CD4-positive, alpha-beta T cell treated with Interleukin-4 for 1 hour (primary cell): ENCODE measurements at places on chromosomes 7 and 10.
A peak's percentile ranks its signal among the peaks of the same experiment; 100 is the strongest.

GRCh38 chr7:54615537-54615936 is 73.4 kb downstream of the VSTM2A start:
- DNase-seq, result no peak

DNA sequence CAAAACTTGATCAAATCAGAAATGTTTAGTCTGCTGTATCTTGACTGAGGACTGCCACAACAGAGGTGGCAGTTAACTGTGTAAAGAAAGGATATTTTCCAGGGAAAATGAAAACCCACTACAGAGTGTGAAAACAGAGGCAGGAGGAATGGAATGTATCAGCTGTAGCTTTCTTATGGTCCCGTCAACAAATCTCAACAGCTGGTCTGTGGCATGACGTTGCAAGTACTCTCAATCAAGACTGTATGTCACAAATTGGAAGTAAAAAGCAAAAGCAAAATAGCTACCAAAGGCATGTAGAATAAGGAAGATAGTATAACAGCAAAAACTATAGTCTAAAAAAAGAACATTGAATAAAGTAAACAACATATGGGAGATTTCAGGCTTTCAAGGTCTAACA is 123.5 kb downstream of the KMT2C start:
- no peak for DNase-seq

GRCh38 chr10:116849248-116850057 is at the start of gene ENO4:
Gene ENO4, plus strand, starts transcription at chr10:116849499. Its CDS starts 68 bp downstream, at chr10:116849567.
- peak; percentile 44 for DNase-seq

GRCh38 chr7:116172353-116172752 is 38.0 kb upstream of the TES start:
- no peak for DNase-seq

DNA sequence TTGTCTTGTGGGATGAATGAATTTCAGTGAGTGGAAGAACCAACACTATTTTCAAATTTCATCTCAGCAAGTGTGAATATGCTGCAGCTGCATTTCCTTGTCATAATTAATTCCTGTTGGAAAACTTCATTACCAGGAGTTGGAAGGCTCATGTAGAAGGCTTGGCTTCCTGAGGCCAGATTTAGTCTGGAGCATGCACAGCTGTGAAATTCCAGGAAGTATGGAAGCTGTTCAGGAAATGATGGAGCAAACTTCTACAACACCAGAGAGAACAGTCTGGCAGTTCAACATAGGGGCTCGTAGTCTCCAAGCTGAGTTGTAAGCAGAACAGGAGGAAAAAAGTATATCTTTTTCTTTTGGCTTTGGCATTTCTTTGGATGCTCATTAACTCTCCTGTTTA is 1439.9 kb upstream of the CELF2 start:
- DNase-seq, result no peak

DNA sequence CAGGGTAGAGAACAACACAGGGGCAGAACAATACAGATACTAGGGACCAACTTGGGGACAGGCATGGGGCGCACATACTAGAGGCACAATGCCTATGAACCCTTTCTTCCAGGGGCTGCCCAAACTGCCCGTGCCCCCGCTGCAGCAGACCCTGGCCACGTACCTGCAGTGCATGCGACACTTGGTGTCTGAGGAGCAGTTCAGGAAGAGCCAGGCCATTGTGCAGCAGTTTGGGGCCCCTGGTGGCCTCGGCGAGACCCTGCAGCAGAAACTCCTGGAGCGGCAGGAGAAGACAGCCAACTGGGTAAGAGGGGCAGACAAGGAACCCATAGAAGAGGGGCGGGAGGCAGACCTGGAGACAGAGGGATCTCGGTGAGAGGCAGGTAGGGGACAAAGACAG is 5.8 kb downstream of the CHAT start:
- no peak for DNase-seq

GRCh38 chr7:151405588-151405987 is 4.2 kb downstream of the WDR86 start:
- no peak for DNase-seq

DNA sequence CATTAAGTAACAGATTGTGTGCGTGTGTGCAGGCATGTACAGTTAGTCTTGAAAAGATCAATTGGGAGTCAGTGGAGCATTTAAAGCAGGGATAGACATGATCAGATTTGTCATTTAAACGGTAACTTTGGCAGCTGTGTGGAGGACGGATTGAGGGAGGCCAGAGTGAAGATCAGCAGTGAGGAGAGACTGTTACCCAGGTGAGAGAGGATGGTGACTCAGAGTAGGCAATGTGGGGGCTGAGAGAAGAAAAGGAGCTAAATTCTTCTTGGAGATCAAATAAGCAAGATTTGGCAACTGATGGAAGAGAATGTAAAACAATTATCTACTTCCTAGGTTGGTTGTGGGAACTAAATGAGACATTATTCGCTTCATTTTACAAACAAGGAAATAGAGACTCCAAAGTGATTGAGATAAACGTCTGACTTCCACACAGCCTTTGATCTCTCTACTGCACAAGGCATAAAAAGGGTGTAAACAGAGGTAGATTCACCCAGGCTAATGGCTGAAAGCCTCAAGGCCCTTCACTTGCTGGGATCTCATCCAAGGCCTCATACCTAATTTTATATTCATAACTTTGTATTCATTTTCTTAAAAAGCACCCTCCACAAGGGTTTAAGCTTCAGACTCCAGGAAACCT is 665.1 kb upstream of the GALNT17 start:
- no peak for DNase-seq

- DNase-seq, result no peak
Observed at GRCh38 chr10:102152545-102152890, 329 bp downstream of the NOLC1 start.

GRCh38 chr7:2000153-2000687 is 232.5 kb downstream of the MAD1L1 start:
- DNase-seq, result no peak

DNA sequence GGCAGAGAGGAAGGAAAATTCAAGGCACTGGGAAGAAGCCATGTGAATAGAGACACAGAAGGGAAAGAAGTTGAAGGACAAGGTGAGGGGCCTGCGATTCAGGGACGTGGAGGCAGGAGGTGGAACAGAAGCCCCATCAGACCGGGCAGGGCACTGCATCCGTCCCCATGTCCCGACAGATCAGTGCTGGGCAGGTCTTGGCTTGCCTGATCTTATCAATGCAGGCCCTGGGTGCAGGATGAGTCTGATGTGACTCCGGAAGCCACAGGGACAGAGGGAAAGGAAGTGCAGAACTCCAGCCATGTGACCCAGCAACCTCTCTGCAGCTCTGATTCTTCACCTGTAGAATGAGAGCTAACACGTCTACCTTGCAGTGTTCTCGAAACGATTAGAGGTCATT is 136.2 kb upstream of the CTBP2 start:
- no peak for DNase-seq

DNA sequence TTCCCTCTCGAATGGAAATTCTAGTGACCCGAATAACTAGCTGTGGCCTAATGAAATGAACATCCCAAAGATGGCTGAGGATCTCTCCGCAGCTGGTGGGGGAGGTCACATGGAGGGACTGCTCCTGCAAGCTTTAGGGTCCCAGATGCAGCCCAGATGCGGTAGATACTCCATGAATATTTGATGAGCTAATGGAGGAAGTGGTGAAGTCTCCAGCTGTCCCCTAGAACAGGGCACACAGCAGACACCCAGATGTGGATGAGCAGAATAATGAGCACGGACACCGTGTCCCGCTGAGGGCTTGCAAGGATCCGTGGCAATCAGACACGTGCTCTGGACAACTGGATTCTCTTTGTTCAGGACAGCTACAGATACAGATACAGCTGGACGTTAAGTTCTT is 59.2 kb downstream of the DENND2A start:
- DNase-seq, result no peak

GRCh38 chr10:100447663-100448062 is 15.1 kb upstream of the WNT8B start:
- no peak for DNase-seq

DNA sequence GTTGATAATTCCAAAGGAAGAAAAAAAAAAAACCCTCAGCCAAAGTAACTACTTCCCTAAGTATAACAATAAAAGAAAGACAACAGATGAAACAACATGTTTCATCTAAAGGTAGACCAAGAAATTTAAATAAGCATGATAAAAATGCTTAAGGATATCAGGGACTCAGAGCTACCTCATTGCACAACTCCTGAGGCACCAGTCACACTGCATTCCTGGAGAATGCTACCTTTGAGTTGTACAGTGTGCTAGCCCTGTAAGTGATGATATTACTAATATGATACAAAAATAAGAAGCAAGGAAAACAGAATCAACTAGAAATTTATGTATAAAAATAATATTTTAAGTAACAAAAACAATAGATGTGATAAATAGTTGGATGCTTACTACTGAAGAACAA is 29.5 kb upstream of the C7orf33 start:
- no peak for DNase-seq

- no peak for DNase-seq
Observed at GRCh38 chr7:8761731-8762130, 328.3 kb downstream of the NXPH1 start.

DNA sequence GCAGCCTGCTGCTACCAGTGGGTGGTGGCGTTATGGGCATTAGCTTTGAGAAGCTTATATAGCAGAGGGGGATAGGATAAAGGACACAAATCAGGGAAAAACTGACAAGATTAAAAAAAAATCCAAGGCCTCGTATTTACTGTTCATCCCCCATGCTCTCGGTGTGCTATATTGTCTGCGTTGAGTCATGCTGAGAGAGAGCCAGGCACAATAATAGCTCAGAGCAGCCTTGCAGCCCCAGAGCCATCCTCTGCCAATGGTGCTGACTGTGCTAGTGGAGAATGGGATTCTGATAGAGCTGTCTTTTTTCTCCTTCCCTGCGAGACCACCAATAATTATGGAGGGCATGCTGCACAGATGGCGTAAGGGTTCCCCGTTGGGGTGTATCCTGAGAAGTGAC is 51.7 kb upstream of the FZD1 start:
- DNase-seq, result no peak

DNA sequence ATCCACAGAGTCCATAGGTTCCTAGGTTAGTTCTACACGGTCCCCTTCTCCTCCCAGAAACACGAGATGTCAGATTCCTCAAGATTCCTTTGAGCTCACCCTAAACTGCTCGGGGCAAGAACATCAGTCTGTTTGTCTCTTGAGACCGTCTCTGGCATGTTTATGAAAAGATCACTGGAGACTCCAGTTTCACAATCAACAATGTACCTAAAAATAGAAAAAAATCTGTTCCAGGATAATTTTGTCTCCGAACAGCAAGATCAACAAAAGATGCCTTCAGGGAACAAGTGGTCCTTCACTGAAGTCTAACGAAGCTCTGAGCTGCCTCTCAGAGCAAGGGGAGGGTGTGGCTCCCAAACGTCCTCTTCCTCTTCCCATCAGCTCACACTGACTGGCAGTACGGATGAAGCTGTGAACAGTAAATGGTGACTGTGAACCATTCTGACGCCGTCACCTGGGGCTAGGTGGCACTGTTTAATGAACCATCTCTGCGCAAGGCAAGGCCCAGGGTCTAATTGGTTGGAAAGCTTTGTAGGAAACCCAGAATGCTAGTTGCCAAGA is 156.2 kb upstream of the LYZL1 start:
- no peak for DNase-seq

DNA sequence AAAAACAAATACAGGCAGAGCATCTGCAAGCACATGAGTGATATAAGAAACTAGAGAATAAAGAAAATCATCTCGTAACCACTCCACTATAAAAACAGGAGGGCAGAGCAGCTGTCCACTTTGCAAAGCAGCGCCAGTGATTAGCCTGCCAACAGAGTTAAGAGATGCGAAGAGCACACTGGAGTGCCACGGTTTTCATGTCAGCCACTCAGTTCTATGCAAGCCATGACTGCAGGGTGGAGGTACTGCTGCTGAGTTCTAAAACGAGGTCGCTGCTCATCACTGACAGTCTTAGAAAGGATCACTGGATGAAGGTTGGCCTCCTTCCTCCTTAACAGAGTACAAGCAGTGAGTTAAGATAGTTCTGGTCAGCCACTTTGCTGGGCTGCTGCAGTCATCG is 58.5 kb downstream of the FGFR2 start:
- no peak for DNase-seq

DNA sequence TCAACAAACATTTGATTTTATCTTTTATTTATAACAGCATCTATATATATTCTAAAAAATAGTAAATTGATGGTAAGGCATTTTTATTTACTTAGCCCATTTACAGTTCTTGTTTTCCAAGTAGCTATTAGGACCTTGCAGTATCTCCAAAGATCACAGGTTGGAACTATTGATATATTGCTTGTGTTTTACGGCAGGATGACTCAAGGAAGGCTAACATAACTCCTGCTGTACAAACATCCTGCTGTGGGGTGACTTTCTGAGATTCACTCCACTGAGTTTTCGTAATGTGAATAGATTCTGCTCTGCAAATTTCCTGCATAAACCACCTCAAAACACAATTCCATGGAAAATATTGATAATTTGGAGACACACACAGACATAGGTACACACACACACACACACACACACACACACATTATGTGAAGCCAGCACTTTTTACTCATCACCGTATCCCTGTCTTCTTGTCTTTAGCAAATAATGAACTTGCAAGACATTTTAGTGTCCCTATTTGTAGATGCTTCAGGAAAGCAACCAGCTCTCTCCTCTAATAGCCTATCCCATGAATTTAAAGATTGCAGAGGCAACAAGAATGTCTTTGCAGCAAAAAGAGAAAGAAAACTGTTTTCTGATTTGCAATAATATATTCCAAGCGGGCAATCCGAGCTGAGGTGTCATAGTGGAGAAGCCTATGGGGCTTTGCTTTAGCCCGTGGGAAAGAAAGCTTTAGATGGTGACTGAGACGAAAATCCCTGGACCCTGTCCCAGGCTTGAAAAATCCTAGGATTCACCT is 722 bp downstream of the AGR2 start:
- no peak for DNase-seq

GRCh38 chr10:28077889-28078288 is 79.0 kb upstream of the ODAD2 start:
- no peak for DNase-seq

DNA sequence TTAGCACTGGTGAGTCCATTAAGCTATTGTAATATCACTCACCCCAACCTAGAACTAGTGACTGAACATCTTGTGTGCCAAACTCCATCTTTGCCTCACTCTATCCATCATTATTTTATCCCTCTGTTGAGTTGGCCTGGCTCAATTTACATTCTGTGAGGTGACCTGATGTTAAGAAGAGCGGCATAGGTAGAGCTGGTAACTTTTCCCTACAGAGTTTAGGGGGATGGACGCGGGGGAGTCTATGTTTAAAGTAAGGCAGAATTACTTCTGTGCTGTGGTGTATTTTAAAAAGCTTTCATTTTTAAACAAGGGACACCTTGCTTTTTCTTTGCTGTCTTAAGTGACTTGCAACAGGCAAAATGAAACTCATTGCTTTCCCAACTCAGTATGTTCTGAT is 186.3 kb downstream of the CREB5 start:
- DNase-seq, result no peak

GRCh38 chr10:91340613-91341362 is 69.4 kb upstream of the HECTD2 start:
- DNase-seq, result no peak
